Right forelimb (tissue), 1 donor: ENCODE measurements at places on chromosomes 3 and 15.

DNA sequence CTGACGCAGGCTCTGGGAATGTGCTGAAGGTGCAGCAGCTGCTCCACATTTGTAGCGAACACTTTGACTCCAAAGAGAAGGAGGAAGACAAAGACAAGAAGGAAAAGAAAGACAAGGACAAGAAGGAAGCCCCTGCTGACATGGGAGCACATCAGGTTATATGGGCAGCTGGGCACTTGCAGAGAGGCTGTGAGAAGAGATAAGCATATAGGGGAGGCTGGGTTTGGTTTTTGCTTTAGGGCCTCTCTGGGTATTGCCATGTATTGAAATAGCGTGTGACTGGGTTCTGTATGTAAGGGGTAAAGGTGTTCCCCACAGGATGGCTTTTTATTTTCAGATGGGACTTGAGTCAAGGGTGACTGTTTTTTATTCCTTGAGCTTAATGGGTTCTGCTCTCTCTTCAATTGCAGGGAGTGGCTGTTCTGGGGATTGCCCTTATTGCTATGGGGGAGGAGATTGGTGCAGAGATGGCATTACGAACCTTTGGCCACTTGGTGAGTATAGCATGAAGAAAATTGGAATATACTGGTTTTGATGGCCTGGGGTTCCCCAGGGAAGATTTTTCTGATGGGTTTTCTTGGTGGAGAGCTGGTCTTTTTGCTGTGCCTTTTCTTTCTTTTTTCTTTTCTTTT, 7.4 kb downstream of the PSMD2 start:
- no peak for DNase-seq

- no peak for DNase-seq
Observed at GRCh38 chr3:47817609-47818008, 14.7 kb downstream of the DHX30 start.

DNA sequence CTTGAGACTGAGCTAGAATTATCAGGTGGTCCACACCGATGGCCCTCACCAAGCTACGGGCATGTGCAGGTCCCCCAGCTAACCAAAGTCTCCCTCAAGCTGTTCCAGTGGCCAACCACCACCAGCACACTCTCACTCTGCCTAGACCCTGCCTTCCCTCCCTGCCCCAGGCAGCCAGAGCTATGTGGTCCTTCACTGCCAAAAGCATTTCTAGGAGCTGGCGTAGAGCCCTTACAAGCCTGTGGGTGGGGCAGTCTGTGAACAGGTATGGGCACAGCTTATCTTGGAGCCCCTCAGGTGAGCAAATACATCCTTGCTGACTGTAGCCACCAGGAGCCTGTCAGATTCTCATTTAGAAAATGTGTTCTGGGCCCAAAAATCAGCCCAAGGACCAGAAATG, 159.8 kb upstream of the PPP2R3A start:
- no peak for DNase-seq

- no peak for DNase-seq
Observed at GRCh38 chr3:83513051-83513450, 1445.7 kb upstream of the CADM2 start.

DNA sequence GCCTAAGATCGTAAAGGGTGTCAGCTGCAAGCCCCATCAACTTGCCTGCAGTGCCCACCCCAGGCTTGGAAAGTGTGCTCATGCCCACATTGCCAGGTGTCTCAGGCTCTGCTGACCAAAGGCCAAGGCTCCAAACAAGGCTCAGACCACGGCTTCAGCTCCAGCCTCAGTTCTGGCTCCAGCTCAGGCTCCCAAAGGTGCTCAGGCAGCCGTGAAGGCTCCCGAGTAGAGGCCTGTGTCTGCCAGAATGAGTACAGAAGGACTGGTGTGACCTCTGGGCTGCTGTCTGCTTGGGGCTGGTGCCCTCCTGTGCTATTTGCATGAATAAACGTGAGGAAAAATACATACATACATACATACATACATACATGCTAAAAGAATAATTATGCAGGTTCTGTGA, 27.9 kb upstream of the UACA start:
- no peak for DNase-seq
